ENCODE measurements at places on chromosomes 12 and 14.

DNA sequence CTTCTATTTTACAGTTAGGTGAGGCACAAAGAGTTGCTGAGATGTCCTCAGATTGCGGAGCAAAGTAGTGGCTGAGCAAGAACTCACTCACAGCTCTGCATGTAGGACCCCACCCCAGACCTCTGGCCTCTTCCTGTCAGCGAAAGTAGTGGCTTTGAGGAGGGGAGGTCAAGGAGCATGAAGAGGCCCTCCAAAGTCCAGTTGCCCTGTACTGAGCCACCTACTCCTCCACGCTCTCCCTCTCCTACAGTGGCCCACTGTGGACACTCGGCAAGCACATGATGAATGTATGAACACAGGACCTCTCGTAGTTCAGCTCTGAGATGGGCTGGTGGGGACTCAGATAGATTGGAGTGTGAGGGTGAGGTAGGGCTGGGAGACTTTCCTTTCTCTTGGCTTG lies 5.3 kb upstream of the PLEKHH1 start:
- DNase-seq: no peak

- DNase-seq: peak; percentile 89
These were observed at the start of gene GMFB for GRCh38 chr14:54488646-54489317. Gene GMFB, minus strand, starts transcription at chr14:54488980. Its CDS starts 53 bp downstream, at chr14:54488927.

DNA sequence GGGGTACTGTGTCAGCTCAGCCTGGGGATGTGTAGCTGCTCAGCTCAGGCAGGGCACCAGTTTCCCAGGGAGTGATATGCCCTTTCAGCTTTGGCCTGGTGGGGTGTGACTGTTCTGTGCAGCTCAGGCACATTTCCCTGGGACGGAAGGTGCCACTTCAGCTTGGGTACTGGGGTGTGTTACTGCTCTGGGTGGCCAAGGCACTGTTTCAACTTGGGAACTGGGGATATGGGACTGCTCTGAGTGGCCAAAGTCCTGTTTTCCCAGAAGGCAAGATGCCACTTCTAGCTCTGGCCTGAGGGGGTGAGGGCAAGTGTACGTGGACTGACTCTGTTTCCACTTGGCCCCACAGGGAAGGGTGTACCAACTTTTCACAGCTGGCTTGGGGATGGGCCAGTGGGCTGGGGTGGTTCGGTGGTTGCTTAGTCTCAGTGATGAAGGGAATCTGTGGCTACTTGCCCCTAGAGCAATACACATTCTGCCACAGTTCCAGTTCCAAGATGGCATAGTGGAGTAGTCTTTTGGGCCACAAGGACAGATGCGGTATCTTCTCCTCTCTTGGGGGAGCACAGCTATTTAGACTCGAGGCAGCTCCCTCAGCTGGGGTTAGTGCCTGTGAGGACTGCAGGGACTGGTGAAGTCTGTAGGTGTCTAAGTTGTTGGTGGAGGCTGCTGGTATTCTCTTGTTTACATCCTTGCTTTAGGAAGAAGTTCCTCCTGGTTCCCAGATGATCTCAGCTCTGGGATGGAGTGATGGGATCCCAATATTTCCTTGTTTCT lies 26.4 kb downstream of the TBC1D15 start:
- DNase-seq: no peak

DNA sequence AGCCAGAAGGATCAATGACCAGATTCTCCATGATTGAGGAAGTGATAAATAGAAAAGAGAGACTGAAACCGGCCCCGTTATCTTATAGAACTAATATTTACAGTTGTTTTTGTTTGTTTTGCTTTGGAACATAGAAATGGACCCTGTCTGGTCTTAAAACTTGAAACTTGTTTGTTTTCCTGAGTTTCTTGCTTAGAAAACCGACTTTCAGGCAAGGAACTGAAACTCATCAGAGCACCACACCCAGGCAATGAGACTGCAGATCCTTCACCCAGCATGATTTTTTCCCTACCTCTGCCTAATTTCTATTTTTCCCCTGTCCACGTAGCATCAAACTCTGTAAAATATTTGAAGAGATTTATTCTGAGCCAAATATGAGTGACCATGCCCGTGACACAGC lies 10.6 kb upstream of the CLEC12A start:
- no peak for DNase-seq

DNA sequence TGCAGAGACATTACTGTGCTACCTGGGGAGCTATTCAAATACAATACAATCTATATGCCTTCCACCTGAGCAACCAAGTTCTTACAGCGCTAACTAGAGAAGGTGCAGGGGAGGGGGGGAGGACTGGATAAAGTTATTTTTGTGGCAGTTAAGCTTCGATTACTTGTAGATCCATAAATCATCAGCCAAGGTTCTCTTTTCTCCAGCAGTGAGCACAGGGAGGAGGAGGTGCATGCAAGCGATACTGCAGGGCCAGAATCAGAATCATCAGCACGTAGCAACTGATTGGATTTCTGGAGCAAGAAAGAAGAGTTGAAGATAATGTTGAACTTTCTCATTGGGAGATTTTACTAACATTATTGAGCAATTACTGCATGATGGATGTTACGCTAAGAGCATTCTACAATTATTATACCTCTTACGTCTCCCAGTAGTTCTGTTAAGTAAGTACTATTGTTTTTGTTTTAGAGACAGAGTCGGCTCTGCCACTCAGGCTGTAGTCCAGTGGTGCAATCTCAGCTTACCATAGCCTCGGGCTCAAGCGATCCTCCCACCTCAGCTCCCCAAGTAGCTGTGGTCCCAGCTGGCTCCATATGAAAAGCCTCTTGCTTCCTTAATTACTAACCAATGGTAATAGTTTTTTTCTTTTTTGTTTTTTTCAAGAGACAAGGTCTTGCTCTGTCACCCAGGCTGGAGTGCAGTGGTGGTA lies 74.6 kb upstream of the EEA1 start:
- DNase-seq: no peak

DNA sequence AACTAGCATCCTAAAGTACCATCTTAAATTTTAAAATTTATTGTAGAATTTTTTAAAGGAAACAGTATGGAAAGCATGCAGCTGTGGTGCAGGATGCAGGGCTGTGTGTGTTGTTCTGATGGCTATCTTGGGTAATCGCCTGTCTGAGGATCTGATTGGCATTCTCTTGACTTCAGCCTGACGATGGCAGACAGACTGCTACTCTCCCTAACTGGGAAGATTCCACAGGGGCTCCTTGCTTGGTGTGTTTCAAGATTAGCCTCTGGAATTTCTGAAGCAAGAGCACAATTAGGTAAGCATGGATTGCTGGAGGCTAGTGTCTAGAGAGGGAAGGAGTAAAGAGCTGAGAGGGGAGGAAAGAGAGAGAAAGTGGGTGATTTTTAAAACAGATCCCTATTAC lies 696.8 kb upstream of the LRFN5 start:
- no peak for DNase-seq

DNA sequence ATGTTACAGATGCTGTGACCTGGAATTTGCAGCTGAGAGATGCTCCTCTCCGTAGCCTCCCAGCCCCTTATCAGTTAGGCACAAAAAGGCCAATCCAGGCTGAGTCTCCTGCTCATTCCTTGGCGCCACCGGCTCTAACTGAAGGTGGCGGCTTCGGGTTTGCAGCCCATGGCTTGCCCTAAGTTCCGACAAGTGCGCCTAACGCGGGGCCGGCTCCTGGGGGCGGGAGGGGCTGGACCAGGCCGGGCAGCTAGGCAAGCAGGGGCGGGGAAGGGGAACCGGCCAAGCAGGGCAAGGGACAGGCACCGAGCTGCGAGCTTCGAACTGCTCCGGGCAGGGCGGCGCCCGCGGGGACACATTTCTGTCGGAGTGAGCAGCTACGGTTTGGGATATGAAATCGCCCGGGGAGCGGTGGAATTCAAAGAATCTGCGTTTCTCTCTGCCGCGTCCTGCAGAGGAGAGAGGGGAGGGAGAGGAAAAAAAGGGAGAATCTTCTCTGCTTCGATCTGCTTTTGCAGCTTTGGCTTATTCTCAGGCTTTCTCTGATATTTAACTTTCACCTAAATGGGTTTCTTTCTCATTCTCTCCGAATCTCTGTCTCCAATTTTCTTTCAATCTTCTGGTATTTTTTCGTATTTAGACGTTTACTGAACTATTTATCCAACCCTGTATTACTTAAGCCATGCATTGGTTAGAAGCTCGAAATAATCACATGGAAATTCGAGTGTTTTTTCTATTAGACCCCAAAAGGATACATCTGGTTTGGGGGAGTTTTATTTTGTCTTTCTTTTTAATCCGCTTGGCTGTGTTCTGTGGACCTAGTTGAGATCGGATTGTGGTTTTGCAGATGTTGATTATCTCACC lies 1.6 kb upstream of the HOXC12 start:
- DNase-seq: no peak

GRCh38 chr12:123384994-123385376 lies 1.1 kb downstream of the KMT5A start:
- DNase-seq: no peak

- DNase-seq: no peak
These were observed 186.1 kb upstream of the EEA1 start for GRCh38 chr12:93115198-93115601.

DNA sequence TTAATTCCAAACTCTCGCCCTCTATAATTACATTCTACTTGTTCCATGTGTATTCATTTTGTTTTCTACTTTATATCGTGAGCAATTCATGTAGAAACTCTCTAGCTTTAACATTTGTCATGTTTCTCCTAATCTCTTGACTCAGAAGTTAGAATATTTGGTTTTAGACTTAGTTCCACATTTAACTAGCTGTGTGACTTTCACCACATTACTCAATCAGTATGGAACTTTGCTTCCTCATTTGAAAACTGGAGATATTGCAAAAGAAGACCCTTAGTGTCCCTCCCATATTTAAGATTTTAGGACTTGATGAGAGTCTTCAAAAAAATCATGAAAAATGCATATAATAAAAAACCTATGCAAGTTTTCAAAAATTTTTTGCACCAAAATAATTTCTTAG lies 447.5 kb downstream of the GXYLT1 start:
- DNase-seq: no peak

DNA sequence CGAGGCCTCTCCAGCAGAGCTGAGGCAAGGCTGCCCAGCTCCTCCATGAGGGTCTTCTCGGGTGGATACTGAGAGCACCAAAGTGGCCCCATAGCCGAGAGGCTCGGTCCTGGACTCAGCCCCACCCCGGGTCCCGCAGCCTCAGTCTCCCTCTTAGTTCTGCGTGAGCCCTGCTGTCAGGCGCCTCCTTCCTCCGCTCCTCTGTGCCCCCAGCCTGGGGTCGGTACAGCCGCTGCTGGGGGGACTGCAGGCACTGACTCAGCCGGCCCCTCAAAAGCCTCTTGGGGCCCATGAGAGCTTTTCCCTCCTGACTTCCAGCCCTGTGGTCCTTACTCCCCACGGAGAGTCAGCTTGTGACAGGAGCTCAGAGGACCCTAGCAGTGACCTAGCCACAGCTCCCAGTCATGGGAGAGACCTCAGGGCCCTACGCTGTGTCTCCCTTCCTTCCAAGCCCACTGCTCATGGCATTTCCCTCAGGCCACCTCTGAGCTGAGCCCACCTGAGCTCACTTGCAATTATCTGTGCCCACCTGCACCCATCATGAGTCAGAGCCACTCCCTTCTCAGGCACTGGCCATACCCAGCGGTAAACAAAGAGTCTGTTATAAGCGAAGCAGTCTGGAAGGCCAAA lies 295.0 kb upstream of the RTL1 start:
- no peak for DNase-seq

- DNase-seq: no peak
These were observed 20.0 kb downstream of the BEGAIN start for GRCh38 chr14:100567009-100567876.

GRCh38 chr12:6468283-6468575 lies 2.2 kb downstream of the VAMP1 start:
- no peak for DNase-seq

DNA sequence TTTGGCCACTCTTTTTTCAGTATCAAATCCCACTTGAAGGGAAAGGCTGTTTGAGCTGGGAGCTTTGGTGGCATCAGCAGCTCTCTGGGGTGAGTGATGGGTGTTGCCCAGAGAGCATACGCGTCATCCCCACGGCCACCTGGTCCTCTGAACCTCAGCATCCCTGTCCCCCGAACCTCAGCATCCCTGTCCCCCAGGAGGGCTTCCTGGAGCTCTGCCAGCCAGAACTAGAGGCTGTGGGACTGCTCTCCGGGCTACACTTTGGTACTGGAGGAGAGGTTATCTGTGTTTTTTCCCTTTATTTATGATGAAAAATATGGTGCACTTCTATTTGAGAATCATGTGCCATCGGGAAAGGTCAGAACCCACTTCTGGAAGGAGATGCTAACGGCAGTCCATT lies 131.5 kb upstream of the RTL1 start:
- DNase-seq: no peak

- no peak for DNase-seq
These were observed 238.8 kb upstream of the SFSWAP start for GRCh38 chr12:131471946-131472732.

DNA sequence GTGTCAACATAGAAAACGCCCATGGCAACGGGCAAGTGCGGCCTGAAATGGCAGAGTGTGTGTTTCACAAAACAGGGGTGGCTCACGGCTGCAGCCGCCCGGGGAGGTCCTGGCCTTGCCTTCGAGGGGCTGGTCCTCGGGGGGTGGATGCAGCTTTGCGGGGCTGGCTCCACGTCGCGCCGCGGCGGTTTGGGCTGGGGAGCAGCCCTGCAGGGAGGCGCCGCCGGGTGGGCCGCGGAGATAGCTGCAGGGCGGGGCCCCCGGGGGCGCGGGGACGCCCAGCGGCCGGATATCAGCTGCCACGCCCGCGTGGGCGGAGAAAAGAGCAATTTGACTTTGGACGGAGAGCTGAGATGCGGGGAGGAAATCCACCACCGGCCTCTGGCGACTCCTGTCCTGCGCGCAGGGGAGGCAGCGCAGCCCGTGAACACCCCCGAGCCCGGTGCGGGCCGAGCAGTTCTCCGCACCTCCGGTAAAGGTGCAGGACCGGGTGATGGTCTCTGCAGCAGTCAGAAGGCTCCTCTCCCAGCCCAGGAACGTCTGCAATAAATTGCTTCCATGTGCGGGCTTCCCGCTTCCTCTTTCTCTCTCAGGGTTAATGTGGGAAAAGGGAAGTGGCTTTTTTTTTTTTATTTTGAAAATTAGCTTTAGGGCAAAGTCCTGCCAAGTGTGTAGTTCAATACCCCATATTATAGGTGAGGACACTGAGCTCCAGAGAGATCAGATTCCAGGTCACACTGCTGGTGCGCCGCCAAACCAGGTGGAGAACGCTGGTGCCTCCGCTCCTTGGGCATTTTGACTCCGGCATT lies 110.5 kb downstream of the ARF6 start:
- no peak for DNase-seq

DNA sequence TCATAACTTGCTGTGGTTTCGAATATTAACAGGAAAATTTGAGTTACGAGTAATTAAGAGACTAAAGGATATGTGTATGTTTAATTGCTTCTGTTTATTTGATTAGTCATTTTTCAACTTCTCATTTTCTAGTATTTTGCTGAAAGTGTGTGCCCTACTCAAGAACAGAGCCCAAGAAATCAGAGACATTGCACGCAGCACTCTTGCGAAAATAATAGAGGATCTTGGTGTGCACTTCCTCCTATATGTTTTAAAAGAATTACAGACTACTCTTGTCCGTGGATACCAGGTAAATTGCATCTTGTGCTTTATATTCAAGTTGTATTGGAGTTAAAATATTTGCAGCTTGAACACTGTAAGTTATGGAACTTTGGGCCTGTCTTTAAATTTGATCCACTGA lies 50.8 kb downstream of the ARL1 start:
- DNase-seq: no peak

- DNase-seq: no peak
These were observed 1.9 kb downstream of the SPTB start for GRCh38 chr14:64877846-64878245.

- DNase-seq: no peak
These were observed 71.7 kb upstream of the RAP1B start for GRCh38 chr12:68538726-68539614.

Data from midbrain (tissue), 1 donor.